ENCODE measurements at places on chromosomes 1 and 21.

- no peak for DNase-seq
Measured at GRCh38 chr1:160961419-160961818, 6.8 kb upstream of the ITLN2 start.

GRCh38 chr1:64072089-64072793 is 131.2 kb upstream of the UBE2U start:
- no peak for DNase-seq

DNA sequence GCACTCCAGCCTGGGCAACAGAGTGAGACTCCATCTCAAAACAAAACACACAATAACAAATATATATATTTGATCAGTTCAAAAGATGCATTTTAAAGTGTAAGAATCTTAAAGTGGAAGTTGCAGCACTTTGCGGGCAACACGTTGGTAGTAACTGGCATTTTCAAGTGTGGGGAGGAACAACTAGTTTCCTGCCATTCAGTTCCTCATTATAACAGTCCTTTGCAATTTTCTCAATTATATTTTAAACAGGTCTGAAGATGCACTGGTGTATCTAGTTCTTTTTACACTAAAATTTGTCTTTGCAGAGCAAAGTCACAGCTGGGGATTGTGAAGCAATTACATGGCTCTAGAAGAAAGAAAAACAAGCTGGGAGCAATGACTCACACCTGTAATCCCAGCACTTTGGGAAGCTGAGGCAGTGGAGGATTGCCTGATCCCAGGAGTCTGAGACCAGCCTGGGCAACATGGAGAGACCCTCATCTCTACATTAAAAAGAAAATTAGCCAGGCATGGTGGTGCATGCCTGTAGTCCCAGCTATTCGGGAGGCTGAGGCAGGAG is 25.3 kb downstream of the RRAGC start:
- DNase-seq, result no peak

DNA sequence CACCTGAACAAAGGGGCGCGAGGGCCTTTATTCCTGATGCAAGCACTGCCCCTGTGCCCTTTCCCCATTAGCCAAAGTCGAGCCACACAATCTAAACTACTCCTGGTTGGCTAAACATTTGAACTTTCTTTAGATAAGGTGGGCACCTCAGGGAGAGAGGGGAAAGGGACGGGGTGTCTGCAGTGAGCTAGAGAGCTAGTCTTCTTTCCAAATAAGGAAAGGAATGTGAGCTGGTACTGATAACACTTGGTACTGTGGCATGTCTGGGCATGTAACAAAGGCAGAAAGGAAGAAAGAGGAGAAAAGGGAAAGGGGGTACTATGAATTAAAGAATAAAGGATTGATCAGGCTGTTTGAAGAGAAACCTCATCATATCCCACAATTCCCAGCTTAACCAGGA is 62.8 kb downstream of the OVGP1 start:
- DNase-seq, result no peak

DNA sequence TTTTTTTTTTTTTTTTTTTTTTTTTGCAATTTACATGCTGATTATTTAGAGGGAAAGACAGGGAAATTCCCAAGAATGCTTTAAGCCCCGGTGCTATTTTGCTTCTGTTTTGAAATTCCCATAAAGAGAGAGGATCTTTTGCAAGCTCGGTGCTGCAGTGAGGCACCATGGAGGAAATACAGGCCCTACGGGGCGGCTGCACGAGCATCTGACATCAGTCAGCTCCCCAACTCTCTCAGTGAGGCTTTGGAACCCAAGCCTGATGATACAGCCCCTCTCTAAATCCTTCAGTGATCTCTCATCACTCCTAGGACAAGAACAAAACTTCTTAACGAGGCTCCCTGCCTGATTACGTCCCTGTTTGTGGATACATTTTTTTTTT is 791 bp upstream of the CHI3L1 start:
- DNase-seq, result no peak

DNA sequence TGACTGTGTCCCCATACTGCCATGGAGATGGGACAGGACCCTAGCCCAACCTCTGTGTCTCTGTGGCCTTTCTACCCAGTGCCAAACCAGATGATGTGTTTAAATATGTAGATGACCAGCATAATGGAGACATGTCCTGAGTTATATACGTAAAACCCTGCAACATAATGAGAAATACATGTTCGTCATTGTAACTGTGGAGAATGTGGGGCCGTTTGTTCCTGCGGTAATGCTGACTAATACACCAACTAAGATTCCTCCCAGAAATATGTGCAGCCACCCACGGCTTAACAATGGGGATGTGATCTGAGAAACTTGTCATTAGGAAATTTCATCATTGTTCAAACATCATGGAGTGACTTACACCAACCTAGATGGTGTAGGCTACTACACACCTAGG is 71.7 kb upstream of the SIM2 start:
- no peak for DNase-seq

DNA sequence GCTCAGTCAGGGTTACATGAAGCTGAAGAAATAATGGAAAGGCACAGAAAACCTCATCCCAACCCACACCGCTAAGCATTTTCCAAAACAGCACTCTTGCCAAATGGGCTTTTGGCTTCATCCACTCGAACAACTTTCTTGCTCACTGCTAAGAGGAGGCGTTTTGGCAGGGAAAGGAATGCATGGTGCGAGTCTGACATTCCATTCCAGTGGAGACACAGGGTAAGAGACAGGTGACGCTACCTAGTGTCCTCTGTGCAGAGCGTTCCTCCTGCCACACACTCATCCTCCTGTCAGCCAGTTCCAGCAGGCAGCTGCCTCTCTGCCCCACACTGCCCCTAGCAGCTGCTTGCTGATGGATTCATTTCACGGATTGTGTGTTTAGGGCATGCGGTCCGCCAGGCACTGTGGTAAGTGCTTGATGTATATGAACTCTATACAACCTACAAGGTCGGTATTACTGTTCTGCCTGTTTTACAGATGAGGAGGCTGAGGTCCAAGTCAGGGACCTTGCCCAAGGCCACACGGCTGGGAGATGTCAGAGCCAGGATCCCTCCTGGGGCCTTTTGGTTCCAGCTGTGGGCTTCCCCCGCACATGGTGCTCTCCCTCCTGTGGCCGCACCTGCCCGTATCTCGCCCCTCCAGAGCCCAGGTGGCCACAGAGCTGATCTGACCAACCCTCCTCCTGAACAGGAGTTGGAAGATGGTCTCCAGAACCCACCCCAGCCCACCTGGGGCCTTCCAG is 25.7 kb upstream of the BACE2 start:
- peak; percentile 84 for DNase-seq

DNA sequence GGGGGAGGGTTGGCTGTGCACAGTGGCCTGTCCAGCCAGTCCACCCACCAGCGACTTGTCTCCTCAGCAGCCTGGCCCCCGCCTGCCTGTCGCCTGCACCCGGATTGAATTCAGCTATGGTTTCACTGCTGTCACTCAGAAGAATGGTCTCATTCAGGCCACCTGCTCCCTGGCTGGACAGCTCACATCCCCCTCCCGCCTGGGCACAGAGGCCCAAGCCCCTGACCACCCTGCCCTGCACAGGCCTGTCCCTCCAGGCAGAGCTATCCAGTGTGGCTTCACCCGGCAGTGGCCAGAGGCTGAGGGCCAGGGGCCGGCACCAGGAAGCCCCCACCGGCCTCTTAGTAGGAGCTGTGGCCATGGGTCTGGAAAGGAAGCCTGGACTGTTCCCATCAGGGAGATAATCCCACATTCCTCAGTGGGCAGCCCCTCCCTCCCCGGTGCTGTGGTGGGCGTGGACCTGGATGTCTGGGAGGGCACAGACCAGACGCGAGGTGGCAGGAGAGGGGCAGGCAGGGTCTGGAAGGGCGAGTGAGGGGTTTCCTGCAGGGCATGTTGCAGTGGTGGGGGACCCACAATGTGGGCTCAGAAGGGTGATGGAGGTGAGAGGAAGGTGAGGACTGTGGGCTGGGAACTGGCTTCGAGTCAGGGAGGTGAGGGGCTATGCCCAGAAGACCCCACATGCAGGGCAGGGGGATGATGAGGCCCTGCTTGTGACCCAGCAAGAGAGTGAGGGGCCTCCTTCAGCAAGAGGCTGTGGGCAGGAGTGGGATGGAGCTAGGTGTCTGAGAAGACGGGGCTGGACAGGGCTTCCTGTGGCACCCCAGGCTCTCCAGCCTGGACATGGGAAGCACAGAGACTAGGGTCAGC is 30.4 kb downstream of the WNT9A start:
- DNase-seq, result no peak

DNA sequence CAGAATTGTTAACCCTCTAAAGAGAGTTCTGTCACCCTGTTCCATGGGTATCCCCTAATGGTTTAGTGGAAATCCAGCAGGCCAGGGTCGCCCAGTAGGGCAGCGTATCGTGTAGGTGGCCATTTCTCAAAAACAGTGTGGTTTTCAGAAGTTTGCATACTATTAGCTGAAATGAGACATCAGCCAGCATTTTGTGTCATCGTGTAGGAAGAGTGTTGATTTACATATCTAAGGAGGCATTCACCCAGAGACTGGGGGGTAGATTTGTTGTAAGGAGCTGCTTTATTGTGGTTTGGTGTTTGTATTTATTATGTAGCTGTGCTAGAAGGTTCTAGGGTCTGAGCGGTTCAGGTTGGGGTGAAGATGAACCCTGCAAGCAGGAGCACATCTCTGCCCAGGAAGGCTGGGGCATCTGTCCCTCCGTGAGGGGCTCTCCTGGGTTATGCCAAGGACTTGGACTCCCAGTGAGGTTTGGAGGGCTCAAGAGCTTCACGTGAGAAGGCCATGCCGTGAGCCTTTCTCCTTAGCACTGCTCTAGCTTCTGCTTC is 174.4 kb downstream of the PGBD5 start:
- no peak for DNase-seq

- peak; percentile 71 for DNase-seq
Measured at GRCh38 chr21:38297194-38297631, 40.4 kb downstream of the KCNJ15 start.

GRCh38 chr1:44542420-44543063 is 131.7 kb downstream of the TMEM53 start:
- no peak for DNase-seq

Data from right hindlimb (tissue), 1 donor.